ENCODE measurements at places on chromosomes 7 and 10.

DNA sequence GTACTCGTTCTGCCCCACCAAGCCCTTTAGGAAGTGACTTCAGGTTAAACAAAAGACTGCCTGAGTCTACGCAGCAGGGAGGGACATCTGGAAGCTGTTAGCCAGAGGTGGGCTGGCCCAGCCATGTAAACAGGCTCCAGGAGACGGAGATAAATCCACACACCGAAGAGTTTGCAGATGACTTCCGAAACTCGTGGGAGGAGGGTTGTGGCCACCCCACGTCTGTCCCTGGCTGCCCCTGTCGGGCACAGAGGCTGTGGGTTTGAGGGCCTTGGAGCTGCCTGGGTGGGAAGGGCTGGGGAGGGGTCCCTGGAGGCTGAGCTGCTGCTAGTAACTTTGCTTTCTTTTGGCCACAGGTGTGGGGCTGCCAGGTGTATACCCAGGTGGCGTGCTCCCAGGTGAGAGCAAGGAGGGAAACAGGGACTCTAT is 15.6 kb downstream of the ELN start:
- DNase-seq: no peak

GRCh38 chr10:69858201-69858600 is 56.5 kb downstream of the COL13A1 start:
- no peak for DNase-seq

- no peak for DNase-seq
Observed at GRCh38 chr7:38478404-38478803, 152.8 kb downstream of the AMPH start.

- DNase-seq: no peak
Observed at GRCh38 chr7:68823996-68824780, 774.1 kb upstream of the AUTS2 start.

GRCh38 chr10:129695671-129696070 is 228.6 kb downstream of the MGMT start:
- no peak for DNase-seq

GRCh38 chr7:4212376-4212775 is 469.7 kb upstream of the FOXK1 start:
- no peak for DNase-seq

GRCh38 chr7:157714166-157715070 is 377.6 kb downstream of the DNAJB6 start:
- no peak for DNase-seq

- DNase-seq: no peak
Observed at GRCh38 chr7:14637968-14638367, 264.6 kb downstream of the DGKB start.

- DNase-seq: no peak
Observed at GRCh38 chr7:19268737-19269136, 123.5 kb upstream of the FERD3L start.

GRCh38 chr10:52965938-52966401 is 193.4 kb upstream of the MBL2 start:
- DNase-seq: no peak

DNA sequence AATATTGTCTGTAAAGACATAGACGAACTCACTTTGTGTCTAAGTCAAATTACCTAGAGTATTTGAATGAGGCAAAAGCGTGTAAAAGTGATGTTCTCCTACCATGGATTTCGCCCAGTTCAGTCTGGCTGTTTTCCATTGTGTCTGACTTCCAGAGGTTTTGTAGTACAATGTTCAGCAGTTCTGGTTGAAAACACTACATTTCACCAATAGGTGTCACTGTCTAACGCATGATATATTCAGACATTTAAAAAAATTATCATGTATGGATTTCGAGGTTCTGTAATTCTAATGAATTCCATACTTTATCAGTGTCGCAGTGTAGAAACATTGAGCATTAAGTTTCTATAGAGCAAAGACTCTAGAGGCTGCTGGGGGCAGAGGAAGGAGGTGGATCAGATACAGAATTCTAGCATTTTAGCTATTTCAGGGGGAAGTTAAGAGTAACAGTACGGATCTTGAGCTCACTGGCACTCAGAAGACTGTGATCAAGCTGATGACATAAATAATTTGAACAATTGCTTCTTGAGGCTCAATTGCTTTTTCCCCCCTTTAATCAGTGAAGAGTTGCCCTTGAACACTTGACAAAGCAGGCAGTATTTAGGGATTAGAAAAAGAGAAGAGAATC is 196.9 kb upstream of the RHOBTB1 start:
- DNase-seq: peak; percentile 44

- no peak for DNase-seq
Observed at GRCh38 chr7:93636276-93636675, 61.8 kb upstream of the CALCR start.

DNA sequence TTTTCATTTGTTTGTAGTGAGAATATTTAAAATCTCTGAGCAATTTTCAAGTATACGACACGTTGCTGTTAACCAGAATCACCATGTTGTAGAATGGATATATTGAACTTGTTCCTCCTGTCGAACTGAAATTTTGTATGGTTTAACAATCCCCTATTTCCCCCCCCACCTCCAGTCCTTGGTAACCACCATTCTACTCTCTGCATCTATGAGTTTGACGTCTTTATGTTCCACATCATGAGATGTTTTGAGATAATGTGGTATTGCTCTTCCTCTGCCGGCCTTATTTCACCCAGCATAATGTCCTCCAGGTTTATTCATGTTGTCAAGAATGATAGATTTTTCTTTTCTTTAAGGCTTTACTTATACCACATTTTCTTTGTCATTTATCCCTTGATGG is 17.4 kb upstream of the PRKCQ start:
- DNase-seq: no peak

GRCh38 chr7:82362129-82362706 is 81.4 kb downstream of the CACNA2D1 start:
- DNase-seq: peak; percentile 4

GRCh38 chr10:47379445-47379785 is 4.7 kb downstream of the ZNF488 start:
- DNase-seq: no peak

DNA sequence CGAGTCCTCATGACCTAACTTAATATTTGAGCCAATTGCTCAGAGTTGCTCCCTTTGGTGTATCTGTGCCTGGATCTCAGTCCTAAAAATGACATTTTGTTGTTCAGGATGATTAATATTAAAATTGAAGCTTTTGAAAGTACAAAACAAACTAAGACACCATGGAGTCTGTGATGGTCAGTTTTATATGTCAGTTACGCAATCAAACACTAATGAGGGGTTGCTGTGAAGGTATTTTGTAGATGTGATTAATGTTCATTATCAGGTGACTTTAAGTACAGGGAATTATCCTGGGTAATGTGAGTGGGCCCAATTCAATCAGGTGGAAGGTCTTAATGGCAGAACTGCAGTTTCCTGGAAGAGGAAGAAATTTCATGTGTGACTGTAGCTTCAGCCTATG is 546.7 kb downstream of the REEP3 start:
- DNase-seq: no peak

DNA sequence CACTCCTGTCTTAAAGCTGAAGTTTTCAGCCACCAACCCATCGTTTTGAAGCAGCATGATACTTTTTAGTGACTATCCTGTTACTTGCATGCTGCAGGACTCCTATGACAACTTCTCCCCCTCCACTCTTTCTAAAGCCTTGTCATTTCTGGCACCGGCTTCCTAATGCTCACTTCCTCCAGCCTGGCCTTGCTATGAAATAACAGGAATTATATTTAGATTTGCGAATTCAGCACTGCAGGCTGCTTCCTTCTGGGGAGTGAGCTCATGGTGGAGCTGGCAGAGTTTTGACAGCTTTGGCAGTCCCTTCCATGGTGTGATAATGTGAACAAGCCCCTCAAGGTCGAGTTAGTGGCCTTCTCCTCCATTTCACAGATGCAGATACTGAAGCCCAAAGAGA is 13.4 kb downstream of the BLNK start:
- DNase-seq: no peak

DNA sequence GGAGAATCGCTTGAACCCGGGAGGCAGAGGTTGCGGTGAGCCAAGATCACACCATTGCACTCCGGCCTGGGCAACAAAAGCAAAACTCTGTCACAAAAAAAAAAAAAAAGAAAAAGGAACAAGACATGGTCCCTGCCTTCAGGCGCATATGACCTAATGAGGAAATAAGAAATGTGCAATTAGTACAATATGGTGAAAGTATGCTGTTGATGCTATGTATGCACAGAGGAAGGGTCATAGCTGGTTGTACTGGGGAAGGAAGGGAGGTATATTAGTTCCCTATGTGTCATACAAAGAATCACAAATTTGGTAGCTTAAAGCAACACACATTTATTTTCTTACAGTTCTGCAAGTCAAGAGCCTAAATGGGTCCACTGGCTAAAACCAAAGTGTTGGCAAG is 97.8 kb upstream of the MPP7 start:
- DNase-seq: no peak

DNA sequence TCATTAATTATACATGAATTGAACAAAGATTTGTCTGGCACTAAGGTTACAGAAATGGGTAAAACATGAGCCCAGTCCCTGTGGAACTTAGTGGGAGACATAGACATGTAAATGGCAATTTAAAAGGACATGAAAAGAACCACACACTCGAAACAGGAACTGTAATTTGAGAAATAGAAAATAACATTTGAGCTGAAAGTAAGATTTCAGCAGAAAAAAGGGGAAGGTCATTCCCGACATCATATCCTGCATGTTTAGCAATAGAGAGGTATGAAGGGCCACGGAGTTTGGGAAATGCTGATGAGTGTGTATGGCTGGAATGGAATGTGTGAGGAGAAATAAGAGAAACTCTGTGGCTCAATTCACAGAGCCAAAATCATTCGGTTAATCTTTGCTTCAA is 175.4 kb upstream of the AHR start:
- peak; percentile 83 for DNase-seq

DNA sequence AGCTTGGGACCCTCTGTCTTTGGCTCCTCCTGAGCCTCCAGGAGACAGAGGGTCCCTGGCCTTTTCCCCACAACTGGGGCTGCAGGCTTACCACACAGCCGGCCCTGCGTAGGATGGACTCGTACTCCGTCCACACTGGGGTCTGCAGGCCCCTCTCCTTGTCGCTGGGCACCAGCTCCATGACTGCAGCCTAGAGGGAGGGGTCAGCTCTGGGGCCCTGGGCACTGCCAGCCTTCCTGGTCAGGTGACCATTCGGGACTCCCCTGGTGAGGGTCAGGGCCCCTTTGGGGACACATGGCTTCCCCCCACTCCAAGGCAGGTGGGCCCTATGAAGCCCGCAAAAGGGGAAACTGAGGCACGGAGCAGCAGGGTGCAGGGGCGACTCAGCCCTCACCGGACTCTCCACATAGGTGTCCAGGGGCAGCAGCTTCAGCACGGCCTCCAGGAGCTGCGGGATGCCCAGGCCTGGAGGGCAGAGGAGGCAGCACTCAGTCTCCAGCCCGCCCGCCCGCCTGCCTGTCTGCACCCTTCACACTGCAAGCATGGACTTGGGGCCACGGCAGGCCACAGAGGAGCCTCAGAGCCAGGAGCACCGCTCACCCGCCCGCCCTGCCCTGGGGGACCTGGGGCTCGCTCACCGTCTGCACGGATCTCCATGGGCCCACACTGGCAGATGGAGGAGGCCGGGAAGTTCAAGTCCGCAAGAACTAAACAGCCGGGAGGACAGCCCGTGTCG is 1.1 kb downstream of the FUOM start:
- no peak for DNase-seq

DNA sequence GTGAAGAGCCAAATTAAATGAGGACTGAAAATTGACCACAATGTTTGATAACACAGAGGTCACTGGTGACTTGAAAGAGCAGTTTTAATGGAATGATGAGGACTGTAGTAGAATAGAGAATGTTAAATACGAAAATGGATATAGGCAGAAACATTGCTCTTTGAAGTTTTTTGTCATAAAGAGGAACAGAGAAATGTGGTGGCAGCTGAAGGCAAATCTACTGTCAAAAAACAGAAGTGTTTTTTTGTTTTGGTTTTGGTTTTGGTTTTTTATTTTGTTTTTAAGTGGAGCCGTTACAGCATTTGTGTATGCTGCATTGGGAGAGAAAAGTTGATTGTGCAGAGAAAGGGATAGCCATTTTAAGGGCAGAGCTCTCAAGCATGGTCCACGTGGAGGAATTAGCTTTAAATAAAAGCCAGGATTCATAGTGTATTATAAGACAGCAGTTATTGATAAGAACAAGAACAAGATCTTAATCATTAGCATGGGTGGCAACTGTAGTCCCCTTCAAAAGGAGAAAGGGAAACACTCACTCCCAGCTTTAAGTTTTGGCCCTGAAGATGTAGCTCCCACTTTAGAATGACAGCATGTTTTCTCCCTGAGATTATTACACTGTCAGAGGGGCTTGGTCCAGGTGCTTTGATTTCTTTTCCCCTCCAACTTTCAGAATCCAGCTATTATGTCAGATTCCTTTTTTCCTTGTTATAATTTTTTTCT is 156.7 kb upstream of the BET1 start:
- no peak for DNase-seq

DNA sequence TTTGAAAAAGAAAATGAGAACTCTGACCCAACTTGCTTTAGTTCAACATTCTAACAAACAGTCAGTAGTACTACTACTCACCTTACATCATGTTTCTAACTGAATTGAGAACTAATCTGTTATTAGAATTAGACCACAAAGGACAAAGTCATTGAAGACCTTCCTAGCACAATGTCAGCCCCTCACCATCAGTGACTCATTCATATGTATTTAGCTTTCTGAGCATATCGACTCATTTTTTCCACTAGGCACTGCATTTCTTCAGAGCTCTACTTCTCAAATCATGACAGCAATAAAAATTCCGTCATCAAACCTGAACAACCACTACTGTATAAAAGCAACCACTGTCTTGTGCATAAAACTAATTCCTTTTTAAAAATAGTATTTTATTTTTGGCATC is 4.4 kb upstream of the LRRN3 start:
- DNase-seq: no peak

GRCh38 chr10:51860257-51860656 is 160.9 kb upstream of the CSTF2T start:
- DNase-seq: no peak

GRCh38 chr7:80802527-80802926 is 116.3 kb downstream of the SEMA3C start:
- DNase-seq: no peak

DNA sequence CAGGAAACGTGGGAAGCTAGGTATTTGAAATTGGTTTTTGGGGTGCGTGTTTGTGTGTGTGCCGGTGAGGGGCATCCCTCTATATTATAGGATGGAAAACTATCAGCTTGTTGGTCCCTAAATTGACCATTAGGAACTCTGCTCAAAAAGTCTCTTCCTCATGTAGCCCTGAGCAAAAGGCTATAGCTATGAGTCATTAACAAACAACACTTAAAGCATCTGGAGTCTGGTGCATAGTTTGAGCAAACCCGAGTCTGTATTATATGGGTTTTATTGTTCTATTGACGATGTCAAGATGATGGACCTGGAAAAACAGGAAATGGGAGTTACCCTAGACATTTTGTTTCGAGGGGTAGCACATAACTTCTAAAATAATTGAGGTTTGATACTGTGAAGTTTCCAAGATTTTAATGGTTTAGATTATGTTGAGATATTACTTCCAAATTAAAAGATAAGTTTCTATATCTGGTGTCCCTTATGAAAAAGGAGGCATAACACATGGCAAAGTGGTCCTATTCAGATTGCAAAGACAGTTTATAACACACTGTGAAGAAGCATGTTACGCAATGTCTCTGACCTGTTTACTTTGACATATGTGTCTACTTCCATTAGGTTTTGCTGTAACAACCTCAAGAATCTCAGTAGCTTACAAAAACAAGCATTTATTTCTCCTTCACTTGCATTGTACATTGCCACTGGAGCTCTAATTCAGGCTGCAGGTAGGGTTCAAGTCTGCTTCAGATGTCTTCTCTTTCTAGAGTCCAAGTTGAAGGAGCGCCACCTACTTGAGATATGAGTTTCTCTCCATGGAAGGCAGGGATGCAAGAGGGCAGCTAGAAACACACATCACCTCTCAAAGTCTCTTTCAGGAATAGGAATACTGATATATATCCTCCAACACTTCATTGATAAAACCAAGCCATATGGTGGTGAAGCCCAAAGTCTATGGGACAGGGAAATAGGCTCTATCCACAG is 357.7 kb downstream of the PHF14 start:
- no peak for DNase-seq
